A549 (cell line): ENCODE measurements at places on chromosomes 1 and 21. TPM values are rescaled to one million over a fixed set of nuclear protein-coding genes. Genes with fewer than 3 reads are reported as not detected.

OMA1 gene
- 11.7 to 14.6 TPM (median 14.0 TPM) in 3 replicates for polyA plus RNA-seq

DNA sequence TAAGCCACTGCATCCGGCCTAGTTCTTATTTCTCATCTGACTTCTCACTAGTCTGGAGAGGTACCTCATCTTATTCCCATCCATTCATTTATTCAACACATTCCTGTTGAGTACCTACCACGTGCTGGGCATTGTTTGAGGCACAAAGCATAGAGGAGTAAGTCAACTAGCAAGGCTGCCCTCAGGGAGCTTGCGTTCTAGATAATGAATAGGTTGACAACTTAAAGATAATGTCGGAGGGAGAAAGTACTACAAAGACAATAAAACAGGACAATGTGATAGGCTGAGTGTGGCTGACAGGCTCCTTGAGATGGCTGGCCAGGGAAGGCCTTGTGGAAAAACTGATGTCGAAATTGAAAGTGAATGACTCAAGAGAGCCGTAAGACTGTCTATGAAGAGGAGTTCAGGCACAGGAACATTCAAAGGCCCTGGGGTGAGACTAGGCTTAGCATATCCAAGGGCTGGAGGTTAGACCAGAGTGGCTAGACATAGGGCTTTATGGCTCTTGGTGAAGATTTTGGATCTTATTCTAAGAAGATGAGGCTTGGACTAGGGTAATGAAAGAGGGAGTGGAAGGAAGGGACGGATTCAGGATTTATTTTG, 18.3 kb downstream of the SPATA21 start:
- DNase-seq, result no peak

DNA sequence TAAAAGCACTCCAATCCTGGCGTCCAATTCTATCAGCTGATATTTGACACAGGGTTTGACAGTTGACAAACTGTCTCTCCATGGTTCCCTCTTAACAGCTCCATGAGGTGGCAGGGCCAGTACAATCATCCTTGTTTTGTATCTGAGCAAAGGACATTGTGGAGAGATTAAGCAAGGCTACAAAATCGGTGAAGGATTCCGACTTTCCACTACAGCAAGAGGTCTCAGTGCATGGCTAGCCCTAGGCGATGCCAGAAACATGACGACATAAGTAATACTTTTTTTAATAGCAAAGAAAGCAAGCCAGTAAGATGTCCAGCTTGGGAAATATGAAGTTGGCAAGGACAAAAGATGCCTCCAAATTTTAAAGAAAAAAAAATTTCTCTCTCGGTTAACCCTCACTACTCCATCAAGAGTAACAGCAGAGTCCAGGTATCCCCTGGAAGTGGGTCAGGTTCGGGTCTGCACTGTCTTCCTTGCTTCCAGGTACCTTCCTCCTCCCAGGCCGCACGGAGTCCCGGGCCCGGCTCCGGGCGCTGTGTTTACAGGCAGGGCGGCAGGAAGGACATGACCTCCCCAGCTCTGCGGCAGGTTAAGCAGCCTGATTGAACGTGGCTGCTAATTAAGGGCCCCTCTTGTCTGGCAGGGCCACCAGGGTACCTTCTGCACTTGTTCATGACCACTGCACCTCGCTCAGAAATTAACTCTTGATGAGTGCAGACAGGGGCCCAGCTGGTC, 106.1 kb downstream of the SIM2 start:
- no peak for DNase-seq

PSMB4 gene
- polyA plus RNA-seq, result 366 to 384 TPM (median 383 TPM) in 3 replicates

NPHS2 gene
- polyA plus RNA-seq, result not detected in 3 replicates

DNA sequence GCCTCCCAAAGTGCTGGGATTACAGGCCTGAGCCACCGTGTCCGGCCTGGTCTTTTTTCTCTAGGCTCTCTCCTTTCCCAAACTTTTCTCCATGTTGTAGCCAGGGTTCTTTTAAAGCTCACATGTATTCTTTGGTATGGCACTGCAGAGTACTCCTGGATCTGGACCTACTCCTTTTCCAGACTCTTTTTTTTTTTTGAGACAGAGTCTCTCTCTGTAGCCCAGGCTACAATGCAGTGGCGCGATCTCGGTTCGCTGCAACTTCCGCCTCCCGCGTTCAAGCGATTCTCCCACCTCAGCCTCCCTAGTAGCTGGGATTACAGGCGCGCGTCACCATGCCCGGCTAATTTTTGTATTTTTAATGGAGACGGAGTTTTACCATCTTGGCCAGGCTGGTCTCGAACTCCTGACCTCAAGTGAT, 602 bp upstream of the MED18 start:
- no peak for DNase-seq

- no peak for DNase-seq
Observed at GRCh38 chr1:21552715-21553114, 43.5 kb downstream of the ALPL start.

- no peak for DNase-seq
Observed at GRCh38 chr1:37055631-37056030, 21.3 kb upstream of the GRIK3 start.

- no peak for DNase-seq
Observed at GRCh38 chr1:247218121-247218651, 37.7 kb upstream of the VN1R5 start.

CD34 gene
- 0.04 to 0.05 TPM in 2 of 3 replicates, not detected in the other for polyA plus RNA-seq

DNA sequence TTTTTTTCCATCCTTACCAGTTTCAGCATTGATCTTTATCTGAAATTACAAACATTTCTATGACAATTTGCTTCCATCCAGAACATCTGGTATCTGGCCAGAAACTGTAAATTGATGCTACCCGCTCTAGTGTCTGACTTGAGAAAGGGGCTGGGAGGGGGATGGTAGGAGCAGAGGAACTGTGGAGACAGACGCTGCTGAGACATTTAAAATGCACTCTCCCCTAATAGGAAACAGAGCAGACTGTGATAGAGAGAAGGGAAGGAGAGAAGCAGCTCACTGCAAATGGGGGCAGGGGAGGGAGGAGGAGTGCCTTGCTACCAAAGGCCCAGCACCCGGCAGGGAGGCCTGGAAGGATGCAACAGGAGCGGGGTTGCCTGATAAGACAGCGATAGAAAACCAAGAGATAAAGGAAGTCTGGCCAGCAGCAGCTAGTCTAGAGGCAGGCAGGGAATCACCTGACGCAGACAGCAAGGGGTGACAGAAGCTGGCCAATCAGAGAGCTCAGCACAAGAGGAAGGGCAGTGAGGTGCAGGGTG, 195.5 kb upstream of the NFIA start:
- DNase-seq, result no peak

WDR77 gene
- polyA plus RNA-seq, result 53.0 to 60.0 TPM (median 53.8 TPM) in 3 replicates

GRCh38 chr1:150410582-150411101, 46.7 kb downstream of the RPRD2 start:
- DNase-seq, result peak; percentile 14

GRCh38 chr1:174023440-174023839, 1.3 kb upstream of the RC3H1 start:
- DNase-seq, result peak; percentile 81

GRCh38 chr1:161728376-161729226, 7.3 kb downstream of the FCRLB start:
- no peak for DNase-seq

- DNase-seq, result no peak
Observed at GRCh38 chr21:42120101-42120902, 49.2 kb downstream of the UMODL1 start.

DNA sequence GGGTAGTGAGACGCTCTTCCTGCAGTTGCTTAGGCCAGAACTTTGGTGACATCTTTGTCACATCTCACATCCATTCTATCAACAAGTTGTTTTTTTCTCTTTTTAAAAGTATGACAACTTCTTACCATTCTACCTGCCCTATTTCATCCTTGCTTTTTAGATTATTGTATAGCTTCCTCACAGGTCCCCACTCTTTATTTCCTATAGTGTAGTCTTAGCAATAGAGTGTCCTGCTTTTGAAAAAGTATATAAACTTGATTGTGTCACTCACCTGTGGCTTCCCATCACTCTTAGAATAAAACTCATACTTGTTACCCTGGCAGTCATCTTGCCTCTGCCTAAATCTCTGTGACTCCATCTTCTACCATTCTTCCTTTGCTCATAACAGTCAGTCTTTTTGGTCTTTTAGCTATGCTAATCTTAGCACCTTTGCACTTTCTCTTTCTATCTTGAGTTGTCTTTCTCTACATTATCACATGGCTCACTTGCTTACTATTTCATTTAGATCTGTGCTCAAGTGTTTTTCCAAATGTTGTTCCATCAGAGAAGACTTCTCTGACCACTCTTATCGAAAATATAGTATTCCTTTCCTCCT, 9.5 kb downstream of the CDC73 start:
- DNase-seq, result no peak

DNA sequence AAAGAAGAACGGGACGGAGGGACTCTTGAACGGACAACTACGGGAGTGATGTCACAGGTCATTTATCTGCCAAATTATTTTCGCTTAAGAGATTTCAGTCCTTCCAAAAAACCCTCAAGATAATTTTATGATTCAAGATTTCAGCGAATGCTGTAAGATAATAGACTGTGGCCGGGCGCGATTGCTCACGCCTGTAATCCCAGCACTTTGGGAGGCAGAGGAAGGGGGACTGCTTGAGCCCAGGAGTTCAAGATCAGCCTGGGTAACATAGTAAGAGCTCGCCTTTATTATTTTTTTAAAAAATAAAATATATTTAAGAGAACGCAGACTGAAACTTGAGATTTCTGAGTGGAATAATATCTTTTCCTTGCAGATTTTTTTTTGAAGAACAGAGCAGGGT, 609 bp downstream of the RWDD2B start:
- DNase-seq, result no peak

FAM167B gene
- 0.58 to 2.0 TPM (median 1.8 TPM) in 3 replicates for polyA plus RNA-seq

GRCh38 chr1:216723274-216723780, at the start of gene ESRRG:
ESRRG (minus strand) TSS chr1:216723429; CDS start chr1:216723299, 130 bp downstream.
- no peak for DNase-seq

LCE1D gene
- not detected in 3 replicates for polyA plus RNA-seq

FAM163A gene
- not detected in 3 replicates for polyA plus RNA-seq

NKAIN1 gene
- polyA plus RNA-seq, result 0.77 to 0.80 TPM (median 0.78 TPM) in 3 replicates

DNA sequence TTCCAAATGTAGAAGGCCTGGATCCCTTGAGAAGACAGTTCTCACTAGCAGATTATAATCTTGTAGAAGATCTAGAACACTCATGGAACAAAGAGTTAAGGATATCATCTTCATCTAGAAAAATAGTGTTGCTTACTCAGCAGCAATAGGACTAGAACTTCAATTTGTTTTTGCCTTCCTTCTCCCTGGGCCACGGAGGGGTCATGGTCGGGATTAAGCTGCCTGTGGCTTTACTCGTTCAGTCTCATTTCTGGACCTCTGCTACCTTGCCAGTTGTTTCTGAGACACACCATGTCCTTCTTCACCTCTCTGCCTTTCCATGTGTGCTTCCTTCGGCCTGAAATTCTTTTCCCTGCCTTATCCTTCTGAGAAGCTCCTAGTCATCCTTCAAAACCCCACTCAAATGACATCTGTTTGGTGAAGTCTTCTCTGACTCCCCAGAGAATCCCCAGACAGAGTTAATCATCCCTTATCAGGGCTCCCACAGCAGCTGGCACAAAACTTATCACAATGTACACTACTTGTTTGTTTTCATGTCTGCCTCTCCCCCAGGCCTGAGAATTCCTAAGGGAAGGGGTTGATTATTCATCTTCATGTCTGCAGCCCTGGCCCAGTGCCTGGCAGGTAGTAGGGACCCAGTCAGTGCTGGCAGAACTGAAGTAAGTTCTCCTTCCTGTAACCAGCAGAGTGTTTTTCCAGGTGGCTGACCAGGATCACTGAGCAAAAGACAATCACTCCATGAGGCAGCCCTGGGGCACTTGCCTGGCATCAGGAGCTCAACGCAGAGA, 15.5 kb upstream of the SNX27 start:
- DNase-seq, result peak; percentile 49

HES2 gene
- polyA plus RNA-seq, result 0.75 to 1.3 TPM (median 0.79 TPM) in 3 replicates

- no peak for DNase-seq
Observed at GRCh38 chr21:28444111-28444510, 548.6 kb downstream of the LTN1 start.

DNA sequence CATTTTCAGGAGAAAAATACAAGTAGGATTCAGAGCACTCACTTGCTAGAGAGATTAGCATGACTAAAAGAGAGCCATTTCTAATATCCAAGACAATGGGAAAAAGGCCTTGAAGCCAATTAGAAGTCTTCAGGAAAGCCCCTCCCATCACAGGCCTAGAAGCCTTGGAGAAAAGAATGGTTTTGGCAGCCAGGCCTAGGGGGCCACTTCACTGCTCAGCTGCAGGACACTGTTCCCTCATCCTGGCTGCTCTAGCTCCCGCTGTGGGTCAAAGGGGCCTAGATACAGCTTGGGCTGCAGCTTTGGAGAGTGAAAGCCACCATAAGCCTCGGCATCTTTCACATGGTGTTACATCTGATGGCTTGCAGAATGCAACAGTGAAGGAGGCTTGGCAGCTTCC, 62.8 kb downstream of the RGS4 start:
- DNase-seq, result no peak

- DNase-seq, result no peak
Observed at GRCh38 chr21:44751799-44752636, 40.6 kb upstream of the TSPEAR start.

S100A7A gene
- not detected in 3 replicates for polyA plus RNA-seq

MEX3A gene
- 3.3 to 4.9 TPM (median 4.4 TPM) in 3 replicates for polyA plus RNA-seq

FAM78B gene
- polyA plus RNA-seq, result 0.12 to 0.13 TPM (median 0.13 TPM) in 3 replicates

GRCh38 chr1:95236784-95237575, 3.0 kb downstream of the RWDD3 start:
- DNase-seq, result no peak

DNA sequence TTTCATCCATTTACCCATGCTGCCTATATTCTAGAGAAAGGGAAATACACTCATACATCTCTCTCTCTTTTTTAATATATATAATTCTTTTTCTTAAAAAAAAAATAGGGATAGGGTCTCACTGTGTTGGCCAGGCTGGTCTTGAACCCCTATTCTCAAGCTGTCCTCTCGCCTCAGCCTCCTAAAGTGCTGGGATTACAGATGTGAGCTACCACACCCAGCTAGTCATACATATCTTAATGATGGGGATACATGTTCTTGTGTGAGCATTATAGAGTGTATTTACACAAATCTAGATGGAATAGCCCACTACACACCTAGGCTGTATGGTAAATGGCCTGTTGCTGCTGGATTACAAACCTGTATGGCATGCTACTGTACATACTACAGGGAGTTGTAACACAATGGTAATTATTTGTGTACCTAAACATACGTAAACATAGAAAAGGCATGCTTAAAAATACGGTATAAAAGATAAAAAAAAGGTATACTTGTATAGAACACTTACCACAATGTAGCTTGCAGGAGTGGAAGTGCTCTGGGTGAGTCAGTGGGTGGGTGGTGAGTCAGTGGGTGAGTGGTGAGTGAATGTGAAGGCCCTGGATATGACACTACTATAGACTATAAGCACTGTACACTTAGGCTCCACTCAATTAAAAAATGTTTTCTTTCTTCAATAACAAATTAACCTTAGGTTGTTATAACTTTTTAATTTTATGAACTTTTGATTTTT, 72.9 kb downstream of the IVNS1ABP start:
- DNase-seq, result peak; percentile 7
